Suprapubic skin (tissue), 4 donors: ENCODE measurements at places on chromosomes 11 and 22. TPM values are rescaled to one million over a fixed set of nuclear protein-coding genes. Genes with fewer than 3 reads are reported as not detected.

The PDGFB gene
- 10.5 TPM for total RNA-seq

DNA sequence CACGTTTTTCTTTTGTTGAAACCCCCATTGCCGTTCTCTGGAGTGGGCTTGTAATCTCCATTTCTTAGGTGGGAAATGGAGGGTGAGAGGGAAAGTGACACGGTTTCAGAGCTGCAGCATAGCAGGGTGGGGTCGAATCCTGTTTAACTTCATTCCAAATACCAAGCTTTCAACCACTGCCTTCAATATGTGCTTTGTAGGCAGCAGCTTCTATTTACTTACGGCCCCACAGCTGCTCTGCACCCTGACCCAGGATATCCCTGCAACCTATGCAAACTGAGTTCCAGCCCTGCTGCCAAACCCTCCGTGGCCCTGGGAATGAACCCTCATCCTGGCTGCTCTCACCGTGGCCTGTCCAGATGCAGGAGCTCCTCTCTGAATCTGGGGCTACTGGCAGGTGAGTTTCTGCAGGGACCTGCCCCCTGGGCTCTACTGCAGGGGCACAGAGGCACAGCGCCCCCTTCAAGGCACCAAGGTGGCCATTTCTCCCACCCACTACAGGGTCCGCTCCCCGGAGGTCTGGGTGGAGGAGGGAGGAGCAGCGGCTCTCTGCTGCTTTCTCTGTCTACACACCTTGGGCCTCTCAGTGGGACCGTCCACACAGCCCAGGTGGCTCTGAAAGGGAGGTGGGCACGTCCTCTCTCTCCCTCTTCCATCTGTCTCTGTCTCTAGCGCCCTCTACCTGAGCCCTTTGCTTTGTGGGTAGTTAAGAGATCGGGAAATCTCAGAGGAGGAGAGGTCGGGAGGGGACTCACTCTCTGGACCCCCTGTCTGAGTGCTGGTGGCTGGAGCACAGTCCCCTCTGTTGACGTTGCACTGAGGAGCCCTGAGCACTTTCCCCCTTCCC lies 279.1 kb downstream of the BRD1 start:
- H3K27ac ChIP-seq: no peak overlapping the region
- H3K36me3 ChIP-seq: no peaks in the 10 kb centered on the region
- H3K4me3 ChIP-seq: no peak overlapping the region
- DNase-seq: peak; percentile 38

GRCh38 chr11:5593146-5593545 lies 3.3 kb upstream of the TRIM6 start:
- H3K4me1 ChIP-seq: peaks cover 15% of the 10 kb centered on the region
- no peak overlapping the region for H3K27ac ChIP-seq
- H3K27me3 ChIP-seq: no peaks in the 10 kb centered on the region
- H3K36me3 ChIP-seq: no peaks in the 10 kb centered on the region

- no peak for DNase-seq
- H3K36me3 ChIP-seq: peaks cover 66% of the 10 kb centered on the region
- H3K4me1 ChIP-seq: peaks cover 27% of the 10 kb centered on the region
- no peak overlapping the region for H3K27ac ChIP-seq
Measured at GRCh38 chr22:46662226-46662625, 42.0 kb downstream of the GRAMD4 start.

GRCh38 chr22:42683578-42684283 lies 34.5 kb upstream of the CYB5R3 start:
- H3K4me1 ChIP-seq: peaks cover 60% of the 10 kb centered on the region
- peak overlapping the region; percentile 68 for H3K27ac ChIP-seq
- no peaks in the 10 kb centered on the region for H3K27me3 ChIP-seq
- H3K36me3 ChIP-seq: no peaks in the 10 kb centered on the region

DNA sequence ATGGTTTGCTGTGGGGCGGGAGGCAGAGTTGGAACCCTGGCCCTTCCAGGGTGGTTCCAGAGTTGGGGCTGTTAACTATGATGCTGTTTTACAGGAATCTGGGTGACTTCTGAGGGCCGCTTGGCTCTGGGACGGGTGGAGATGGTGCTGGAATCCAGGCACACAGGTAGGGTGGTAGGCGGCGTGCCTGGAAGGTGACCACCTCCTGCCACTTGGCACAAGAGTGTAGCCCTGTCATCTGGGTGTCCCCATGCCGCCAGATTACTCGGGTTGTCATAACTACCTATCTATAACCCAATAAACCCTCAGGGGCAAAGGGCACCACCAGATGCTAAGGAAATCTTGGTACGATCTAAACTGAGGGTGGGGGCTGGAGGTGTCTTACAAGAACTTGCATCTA lies 1.3 kb downstream of the CARS1 start:
- DNase-seq: no peak
- H3K4me3 ChIP-seq: peak overlapping the region; percentile 86
- peaks cover 42% of the 10 kb centered on the region for H3K4me1 ChIP-seq
- no peak overlapping the region for H3K27ac ChIP-seq
